ENCODE measurements at places on chromosomes 12 and 14. TPM values are rescaled to one million over a fixed set of nuclear protein-coding genes. Genes with fewer than 3 reads are reported as not detected.

RGS6 gene
- 2.8 TPM for total RNA-seq

GLIPR1L1 gene
- 1.9 TPM for total RNA-seq

BEST3 gene
- 0.11 TPM for total RNA-seq

ERP27 gene
- not detected for total RNA-seq

GRCh38 chr14:75928690-75929181 lies 53.1 kb downstream of the TGFB3 start:
- no peak for DNase-seq

- no peak for DNase-seq
These were observed 52.2 kb downstream of the PHETA1 start for GRCh38 chr12:111316671-111317070.

DNA sequence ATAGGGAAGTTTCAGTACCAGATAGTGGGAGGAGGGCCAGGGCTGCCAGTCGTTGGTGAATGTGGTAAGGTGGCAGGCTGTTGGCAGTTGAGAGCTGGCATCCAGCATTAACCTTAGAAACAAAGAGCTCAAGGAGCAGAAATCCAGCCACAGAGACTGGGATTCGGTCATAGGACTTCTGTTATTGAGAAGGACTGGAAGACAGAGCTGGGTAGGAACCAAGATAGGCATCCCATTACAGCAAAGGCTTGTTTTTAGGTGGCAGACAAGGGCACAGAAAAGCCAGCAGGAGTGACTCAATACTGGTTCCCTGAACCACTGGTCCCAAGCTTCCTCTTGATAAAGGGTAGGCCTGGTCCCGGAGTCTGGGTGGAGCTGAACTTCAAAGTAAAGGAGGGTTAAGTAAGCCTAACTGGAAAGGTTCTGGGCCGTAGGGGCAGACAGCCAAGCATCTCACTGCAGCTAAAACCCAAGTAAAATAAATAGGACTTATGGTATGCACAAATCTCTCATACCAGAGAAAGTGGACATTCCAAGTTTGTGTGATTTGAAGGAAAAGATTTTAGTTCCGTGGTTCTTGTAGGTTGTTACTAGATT lies 147.9 kb downstream of the ETV6 start:
- no peak for DNase-seq

DNA sequence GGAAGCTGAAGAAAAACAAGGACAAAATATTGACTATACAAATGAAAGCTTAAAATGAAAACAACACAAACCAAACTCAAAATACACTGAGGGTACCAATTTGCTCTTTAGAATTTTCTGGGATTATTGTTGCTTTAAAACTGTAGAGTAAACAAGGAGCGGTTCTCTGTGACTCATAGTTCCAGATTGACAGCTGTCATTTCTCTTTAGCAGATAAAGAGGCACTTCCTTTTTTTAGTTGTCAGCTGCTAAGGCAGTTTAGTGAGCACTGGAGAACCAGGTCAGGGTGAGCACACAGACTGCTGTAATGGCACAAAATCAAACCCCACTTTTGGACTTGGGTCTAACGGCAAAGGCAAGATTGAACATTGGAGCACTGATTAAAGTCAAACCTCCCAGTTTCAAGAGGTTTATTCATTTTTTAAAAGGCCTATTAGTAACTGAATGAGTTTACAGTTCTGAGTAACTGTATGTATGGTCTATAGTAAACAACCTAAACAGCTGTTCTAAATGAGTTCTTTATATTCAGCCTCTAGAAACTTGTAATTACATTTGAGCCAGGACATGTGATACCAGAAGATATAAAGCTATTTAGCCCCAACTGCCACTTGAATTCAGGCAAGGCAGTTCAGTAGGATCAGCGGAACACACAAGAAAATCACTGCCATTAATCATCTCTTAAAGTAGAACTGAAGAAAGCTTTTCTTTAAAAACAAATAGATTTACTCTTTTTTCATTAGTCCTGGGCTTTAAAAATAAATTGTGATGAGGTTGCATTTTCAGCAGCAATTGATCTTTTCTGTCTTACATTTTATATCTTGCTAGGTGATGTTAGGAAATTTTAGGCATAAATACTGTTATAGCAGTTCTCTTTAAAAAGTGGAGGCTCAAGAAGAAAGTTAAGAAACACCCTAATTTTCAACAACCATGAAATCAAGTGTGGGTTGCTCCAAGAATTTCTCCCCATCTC lies 71.7 kb upstream of the PRICKLE1 start:
- no peak for DNase-seq

Data from H9 (cell line).